Stimulated activated CD8-positive, alpha-beta memory T cell treated with anti-CD3 and anti-CD28 coated beads, Interleukin-4, amount 100 ng/mL, for 48 hours (primary cell): ENCODE measurements at places on chromosomes 5 and 9.

- DNase-seq, result no peak
These were observed 142.1 kb downstream of the GPBP1 start for GRCh38 chr5:57315941-57316340.

GRCh38 chr9:137457406-137458193 lies 1.5 kb downstream of the NSMF start:
- DNase-seq, result no peak

GRCh38 chr9:126565336-126566128 lies 48.2 kb upstream of the LMX1B start:
- DNase-seq, result no peak

DNA sequence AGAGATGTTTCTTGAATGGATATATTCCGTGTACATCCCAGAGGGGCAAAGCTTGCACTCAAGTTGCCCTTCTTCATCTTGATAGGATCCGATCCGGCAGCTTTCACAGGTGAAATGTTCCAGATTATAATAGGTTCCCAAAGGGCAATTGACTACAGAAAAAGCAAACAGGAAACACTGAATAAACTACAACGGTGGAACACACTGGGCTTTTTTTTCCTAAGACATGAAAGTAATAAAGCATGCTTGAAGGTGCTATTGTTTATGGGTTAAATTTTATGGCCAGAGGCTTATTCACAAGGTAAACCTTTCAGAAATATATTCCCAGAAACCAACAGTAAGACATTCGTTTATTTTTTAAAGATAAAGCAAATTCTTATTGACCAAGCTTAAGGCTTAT lies 110.6 kb downstream of the SVEP1 start:
- no peak for DNase-seq

DNA sequence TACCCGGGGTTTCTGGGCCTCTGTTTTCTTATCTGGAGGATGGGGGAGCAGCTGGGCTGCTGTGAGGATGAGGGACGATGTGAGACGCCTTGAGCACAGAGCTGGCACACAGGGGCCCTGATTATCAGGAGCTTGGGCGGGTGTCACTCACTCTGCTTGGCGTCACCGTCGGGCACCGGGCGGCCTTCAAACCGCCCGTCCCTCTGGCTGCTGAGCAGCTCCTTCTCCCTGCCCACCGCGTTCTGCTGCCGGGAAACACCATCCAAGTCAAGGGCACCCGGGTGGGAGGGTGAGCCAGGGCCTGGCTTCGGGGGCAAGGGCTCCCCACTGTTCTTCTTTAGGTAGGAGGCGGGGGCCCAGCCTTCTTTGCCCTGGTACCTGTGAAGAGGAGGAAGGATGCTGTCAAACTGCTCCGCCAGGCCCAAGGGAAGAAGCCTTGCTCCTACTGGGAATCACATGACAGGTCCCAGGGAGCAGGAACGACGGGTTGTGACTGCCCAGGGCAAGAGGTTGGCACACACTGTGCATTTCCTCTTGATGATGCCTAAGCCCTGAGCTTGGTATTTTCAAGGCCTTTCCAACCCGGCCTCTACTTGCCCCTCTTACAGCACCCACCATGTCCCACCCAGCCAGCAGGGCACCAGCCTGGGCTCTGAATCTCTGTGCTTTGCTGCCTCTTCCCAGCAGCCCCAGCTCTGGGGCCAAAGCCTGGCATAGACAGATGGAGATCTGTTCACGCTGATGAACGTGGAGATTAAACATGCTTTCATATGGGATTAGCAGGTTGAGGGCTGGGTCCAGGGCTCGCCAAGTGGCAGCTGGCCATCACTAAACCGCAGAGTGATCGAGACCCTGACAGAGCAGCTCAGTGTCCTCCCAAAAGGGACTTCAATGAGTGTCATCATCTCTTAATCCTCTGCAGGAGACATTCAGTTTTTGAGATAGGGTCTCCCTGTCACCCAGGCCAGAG lies 66.9 kb upstream of the UBTD2 start:
- no peak for DNase-seq

DNA sequence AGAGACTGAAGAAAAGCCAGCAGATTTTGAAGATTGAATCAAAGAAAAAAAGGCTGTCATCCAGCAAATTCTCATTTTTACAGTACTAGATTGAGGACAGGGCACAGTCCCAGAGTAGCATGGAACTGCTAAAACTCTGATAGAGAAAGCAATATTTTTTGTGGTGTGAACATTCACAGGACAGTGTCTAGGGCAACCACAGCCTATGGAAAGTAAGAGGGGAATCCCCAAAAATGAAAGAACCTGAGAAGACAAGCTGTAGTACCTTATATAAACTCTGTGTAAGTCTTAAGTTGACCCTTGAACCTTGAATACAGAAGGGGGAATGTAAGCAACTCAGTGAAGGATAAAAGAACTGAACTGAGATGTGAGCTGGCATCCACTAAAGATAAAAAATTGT lies 540.3 kb downstream of the HINT1 start:
- no peak for DNase-seq

DNA sequence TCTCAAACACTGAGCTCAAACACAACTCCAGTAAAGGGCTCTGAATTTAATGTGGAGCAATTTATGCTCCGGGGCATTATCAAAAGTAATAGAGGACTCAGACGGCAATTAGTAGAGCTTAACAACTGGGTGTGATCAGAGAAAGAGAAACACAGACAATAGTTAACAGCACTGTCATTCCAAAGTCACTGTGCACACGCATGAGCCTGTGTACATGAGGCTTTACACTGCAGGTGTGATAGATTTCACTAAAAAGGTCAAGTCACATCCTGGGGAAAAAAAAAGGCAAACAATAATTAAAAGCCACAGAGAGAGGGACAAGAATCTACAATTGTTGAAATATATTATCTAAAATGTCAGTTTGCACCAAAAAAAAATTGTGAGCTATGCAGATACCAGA lies 956.5 kb downstream of the CDH18 start:
- DNase-seq, result no peak

- DNase-seq, result no peak
These were observed 52.8 kb upstream of the RORB start for GRCh38 chr9:74444369-74444768.

- DNase-seq, result no peak
These were observed 59.9 kb downstream of the PFDN1 start for GRCh38 chr5:140242890-140243585.

DNA sequence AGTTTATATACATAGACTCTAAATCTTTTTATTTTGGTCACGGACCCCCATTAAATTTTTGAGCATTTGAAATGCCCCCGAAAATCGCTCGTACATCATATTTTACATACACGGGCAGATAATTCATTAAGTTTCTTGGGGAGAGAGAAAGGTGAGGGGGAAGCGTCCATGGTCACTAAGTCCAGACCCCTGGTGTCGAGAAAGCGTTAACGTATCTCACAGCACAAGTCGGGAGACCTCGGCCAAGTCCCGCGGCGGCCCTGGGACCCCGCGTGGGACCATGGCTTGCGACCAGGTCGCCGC lies 794 bp downstream of the PTBP3 start:
- DNase-seq, result no peak

GRCh38 chr9:134515026-134515821 lies 126.4 kb upstream of the COL5A1 start:
- no peak for DNase-seq
